ENCODE measurements at places on chromosomes 13 and 19.
A peak's percentile ranks its signal among the peaks of the same experiment; 100 is the strongest.

GRCh38 chr19:30625947-30626625, 253.9 kb downstream of the ZNF536 start:
- DNase-seq = no peak

DNA sequence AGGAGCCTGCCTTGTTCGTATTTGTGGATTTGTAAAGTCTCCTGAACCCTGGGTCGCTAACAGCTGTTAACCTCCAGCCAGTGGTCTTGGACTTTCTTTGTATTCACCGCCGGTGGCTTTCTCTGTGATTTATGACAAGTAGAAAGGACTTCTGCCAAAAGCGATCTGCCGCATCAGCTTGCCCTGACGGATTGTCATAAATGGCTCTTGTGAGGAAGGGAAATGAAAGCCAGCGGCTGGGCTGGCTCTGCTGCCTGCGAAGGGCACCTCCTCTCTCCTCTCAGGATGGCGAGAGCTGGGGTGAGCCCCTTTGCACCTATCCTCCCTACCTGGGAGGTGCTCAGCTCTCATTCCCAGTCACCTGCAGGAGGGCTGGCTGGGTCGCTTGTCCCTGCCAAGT, 25.6 kb downstream of the DHRS12 start:
- no peak for DNase-seq

DNA sequence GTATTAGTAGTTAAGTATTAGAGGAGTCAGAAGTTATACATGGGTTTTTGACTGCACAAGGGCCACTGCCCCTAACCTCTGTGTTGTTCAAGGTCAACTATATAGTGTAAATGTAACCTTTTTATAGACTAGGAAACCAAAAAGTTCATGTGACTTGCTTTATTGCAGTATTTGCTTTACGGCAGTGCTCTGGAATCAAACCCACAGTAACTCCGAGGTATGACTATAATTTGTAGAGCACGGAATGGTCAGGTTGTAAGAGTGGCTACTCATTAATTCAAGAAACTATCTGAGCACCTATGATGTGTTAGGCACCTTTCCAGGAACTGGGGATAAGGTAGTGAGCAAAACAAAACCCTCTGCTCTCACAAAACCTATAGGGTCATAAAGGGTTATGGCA, 22.2 kb downstream of the SUPT20H start:
- no peak for DNase-seq

DNA sequence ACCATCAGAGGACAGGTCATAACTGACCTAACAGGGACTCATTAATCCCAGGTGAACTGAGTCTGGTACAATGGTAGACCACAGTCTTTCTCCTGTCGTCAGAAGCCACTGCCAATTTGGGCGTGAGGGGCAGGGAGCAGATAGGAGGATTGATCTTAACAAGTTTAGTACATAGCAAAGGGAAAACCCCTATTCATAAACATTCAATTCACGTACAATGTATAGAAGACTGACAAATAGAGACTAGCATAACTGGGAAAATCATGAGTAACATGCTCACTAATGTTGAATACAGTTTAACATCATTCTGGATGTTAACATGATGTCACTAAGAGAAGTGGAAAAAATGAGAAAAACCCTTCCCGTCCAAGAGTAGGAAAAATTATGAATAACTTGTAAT, 54.1 kb downstream of the SLC7A1 start:
- DNase-seq = no peak

DNA sequence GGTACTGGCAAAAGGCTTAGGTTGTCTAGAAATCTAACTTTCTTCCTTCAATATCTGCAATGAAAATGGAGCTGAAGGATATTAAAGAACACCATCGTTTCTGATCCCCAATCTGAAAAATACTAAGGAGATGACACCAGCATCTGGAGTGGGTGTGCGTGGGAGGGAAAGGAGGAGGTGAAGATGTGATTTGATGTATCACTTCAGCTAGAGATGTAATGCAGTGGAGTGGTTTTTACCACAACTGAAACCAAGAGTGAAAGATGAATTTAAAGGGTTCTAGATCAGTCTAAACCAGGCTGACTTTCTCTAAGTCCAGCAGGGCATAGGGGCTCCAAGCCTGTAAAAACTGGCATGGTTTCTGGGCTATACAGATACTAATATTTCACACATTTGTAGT, 148.4 kb downstream of the AKAP11 start:
- DNase-seq = no peak

- peak; percentile 23 for DNase-seq
Observed at GRCh38 chr13:26558074-26558805, 757 bp downstream of the WASF3 start.

- no peak for DNase-seq
Observed at GRCh38 chr19:48354332-48354992, 9.3 kb downstream of the TMEM143 start.

DNA sequence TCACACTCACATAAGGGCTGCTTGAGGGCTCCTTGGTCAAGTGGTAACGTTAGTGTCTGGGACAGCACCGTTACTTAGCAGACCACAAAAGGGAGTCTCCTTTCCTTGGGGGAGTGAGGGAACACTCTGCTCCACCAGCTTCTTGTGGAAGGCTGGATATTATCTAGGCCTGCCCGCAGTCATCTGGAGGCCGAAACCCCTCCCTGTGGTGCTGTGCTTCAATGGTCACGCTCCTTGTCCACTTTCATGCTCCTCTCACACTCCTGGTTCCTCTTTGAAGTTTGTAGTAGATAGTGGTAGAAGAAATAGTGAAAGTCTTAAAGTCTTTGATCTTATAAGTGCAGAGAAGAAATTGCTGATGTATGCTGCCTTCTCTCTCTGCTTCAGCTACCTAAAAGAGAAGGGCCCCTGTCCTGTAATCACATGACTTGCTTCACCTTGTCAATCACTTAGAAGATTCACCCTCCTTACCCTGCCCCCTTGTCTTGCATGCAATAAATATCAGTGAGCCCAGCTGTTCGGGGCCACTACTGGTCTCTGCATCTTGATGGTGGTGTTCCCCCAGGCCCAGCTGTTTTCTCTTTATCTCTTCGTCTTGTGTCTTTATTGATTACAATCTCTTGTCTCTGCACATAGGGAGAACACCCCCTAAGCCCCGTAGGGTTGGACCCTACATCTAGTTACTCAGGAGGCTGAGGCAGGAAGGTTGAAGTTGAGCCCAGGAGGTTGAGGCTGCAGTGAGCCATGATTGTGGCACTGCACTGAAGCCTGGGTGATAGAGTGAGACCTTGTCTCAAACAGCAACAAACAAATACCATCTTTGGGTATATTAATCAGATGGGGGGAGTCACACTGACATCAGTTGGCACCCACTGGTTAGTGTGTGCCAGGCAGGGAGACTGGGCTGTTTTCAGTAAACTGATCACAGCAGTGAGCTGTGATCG, 11.6 kb upstream of the MZF1 start:
- no peak for DNase-seq

GRCh38 chr19:50230379-50231351, 27.2 kb downstream of the MYH14 start:
- no peak for DNase-seq

GRCh38 chr13:110853235-110853721, 61.6 kb downstream of the ANKRD10 start:
- no peak for DNase-seq

DNA sequence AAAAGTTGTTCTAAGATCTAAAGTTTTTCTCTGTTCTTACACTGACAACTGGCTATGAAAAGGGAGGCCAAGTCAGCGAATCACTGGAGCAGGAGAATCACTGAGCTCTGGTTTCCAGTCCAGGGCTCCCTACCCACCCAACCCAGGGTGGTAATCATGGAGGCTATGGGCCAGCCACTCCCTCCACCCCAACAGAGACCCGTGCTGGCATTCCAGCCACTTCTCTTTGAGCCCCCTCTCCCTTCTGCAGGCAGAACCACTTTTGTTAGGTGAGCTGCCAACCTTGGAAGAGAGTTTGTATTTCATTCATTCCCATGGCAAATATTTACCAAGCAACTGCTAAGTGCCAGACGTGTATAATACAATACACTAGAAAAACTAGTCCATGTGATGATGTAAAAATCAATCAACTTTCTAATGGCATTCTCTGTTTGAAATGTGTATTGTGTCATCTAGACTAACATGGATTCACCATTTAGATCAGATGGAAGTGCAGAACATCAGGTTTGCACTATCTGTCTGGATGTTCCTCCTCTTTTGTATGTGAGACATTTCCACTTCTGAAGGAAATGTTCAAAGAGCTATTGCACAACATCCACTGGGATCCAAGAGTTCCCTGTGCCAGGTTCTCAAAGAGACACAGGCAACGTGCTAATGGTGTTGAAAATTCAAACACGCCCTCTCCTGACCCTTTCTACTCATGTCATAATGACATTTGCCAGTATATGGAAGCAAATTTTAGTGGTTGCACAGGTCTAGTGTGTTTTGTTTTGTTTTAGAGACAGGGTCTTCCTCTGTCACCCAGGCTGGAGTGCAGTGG, 5.3 kb downstream of the MLNR start:
- peak; percentile 43 for DNase-seq

- DNase-seq = peak; percentile 89
Observed at GRCh38 chr13:100269837-100270236, 180.9 kb downstream of the PCCA start.

DNA sequence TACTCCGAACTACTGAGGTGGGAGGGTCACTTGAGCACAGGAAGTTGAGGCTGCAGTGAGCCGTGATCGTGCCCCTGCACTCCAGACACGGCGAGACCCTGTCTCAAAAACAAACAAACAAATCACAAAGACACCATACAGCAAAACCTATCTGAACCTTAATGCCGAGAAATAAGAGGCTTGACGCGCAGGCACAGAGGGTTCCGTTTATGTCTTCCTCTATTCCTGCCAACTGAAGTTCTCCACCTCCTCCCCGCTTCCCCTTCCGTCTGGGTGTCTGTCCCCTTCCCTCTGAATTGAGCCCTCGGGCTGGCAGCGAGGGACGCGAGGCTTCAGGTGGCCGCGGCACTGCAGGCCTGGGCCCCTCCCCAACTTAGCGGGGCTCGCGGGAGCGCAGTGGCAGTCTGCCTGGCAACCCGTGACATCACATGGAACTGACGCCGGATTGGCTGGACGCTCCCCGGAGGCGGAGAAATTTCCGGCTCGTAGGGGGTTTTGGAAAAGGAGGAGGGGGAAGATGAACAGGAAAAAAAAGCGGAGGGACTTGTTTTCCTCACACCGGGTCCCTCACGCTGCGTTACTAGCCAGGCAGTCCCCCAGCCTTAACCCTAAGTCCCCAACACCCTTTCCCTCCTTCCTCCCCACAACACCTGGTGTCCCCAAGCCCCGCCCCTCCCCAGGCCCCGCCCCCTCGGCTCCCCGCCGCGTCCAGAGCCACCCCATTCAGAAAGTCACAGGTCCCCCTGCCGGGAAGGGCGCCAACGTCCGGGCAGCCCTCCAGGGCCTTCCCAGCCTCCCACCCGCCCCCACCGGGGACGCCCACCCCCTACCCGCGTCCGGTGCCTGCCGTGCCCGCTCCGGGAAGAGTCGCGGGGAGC, 1.1 kb upstream of the MYBPC2 start:
- peak; percentile 67 for DNase-seq
